ENCODE measurements at places on chromosomes 12 and 14.
A peak's percentile ranks its signal among the peaks of the same experiment; 100 is the strongest.

DNA sequence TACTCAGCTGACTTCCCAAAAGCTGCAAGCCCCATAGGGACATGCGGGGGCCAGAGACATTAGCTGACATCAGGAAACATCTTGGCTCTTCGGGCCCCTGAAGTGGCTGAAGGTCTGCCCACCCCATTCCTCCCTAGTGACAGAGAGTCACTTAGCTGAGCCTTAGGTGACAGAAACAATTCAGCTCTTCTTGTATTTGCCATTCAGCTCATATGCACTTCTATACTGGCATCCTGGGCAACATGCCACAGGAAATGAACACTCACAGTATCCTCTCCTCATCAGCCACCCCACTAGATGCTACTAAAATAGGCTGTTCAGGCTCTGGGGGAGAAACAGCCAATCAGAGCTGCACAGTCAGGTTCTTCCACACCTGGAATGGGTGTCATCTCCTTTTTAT lies 3.4 kb downstream of the DCTN2 start:
- DNase-seq, result peak; percentile 39

- no peak for DNase-seq
These were observed 35.6 kb downstream of the SCN8A start for GRCh38 chr12:51626629-51627028.

DNA sequence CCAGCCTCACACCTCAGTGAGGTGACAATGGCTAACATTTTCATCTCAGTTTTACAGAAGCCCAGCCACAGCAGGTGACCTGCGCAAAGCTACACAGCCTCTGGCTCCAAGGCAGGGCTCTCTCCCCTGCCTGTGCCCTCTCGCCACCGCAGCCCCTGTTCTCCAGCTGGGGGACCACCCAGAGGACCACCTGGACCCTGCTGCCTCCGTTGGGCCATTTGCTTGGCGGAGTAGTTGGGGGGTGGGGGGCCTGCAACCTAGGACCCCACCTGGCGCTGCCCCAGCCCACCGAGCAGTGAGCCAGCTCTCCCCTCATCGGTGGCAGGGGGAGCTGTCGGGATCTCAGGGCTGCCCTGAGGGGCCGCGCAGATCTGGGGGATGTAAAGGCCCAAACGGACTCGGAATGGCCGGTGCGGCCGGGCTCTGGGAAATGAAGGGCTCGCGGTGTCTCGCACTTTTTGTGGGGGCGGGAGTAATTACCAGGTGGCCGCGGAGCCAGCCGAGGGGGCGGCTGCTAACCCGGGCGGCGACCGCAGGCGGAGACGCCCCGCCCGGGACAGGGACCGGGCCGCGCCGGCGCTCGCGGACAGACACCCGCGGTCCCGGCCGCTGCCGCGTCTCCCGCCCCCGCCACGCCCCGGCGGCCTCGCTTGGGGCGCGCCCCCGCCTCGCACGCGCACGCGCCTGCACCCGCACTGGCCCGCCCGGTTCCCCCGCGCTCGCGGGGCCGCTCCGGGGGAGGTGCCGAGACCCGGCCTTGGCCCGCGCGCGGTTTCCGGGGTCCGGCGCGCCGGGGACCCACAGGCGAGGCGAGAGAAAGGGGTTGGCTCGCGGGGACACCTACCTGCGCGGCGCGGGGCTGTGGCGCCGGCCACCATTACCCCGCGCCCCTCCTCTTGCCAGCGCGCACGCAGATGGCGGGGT lies 8.6 kb upstream of the GPR68 start:
- no peak for DNase-seq

DNA sequence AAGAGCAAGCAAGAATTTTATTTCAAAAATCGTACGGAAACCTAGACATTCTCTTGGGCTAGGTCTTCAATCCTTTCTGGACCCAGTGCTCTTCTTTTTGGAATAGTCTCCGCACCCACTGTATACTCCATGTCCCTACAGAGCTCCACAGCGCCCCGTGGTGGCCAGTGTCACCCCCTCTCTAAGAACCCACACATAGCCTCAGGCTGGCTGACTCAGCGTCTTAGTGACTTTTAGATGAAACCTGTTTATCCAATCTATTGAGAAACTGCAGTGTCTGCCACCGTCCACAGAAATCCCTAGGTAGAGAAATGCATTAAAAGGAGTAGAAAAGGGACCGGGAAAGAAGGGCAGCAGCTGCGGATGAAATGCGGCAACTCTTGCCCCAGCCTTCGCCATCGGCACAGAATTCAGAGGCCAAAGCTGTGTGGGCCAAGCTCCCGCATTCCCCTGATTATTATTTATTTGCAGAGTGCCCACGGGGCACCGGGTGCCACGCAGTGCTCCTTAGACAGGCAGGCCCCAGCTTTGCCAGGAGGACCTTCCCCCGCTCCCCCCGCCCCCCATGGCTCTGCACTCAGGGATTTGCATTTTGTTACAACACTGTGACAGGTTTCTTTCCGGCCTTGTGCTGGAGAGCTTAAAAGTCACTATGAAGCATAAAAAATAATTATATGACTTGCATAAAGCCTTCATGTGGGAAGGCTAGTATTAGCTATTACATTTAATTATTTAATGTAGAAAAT lies 170.1 kb upstream of the FKBP4 start:
- DNase-seq, result no peak

GRCh38 chr12:42180990-42181596 lies 36.4 kb upstream of the GXYLT1 start:
- no peak for DNase-seq

- DNase-seq, result no peak
These were observed 146.2 kb upstream of the SLC38A2 start for GRCh38 chr12:46518729-46519128.

GRCh38 chr12:55654511-55655214 lies 18.0 kb downstream of the OR10P1 start:
- DNase-seq, result no peak

DNA sequence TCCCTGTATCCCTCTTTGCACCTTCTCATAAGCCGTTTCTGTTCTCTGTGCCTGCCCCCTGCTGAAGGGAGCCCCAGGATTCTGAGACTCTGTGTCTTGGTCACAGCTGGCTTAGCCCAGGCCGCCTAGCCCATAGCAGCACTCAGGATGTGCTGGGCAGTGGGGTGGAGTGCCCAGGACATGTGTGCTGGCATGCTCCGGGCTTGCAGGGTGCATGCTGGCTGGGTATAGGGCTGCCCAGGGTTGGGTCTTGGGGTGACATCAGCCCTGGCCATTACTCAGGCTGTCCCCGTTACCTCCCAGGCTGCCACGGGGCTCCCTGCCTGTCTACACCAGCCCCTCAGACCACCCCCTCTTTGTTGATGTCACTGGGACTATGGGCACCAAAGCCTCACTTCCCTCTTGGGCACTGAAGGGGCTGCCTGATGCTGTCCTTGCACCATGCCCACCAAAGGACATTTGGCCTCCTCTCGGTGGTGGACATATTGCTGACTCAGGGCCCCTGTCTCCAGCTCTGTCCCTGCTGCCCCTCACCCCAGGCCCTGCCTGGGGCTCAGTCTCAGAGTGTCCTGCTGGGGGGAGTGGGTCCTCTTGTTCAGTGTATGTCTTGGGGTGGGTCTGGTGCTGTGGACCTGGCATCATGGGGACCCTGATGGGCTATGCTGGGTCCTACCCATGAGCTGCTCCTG lies 2.4 kb downstream of the CEP170B start:
- no peak for DNase-seq

- no peak for DNase-seq
These were observed 255.3 kb downstream of the AEBP2 start for GRCh38 chr12:19694627-19695026.

GRCh38 chr12:120199595-120200306 lies 1.2 kb downstream of the RPLP0 start:
- no peak for DNase-seq

GRCh38 chr12:88645816-88646215 lies 65.5 kb upstream of the KITLG start:
- no peak for DNase-seq

- no peak for DNase-seq
These were observed 7.6 kb downstream of the NR4A1 start for GRCh38 chr12:52058631-52059361.

GRCh38 chr12:54272214-54272613 lies 7.7 kb downstream of the CBX5 start:
- no peak for DNase-seq

GRCh38 chr14:69937367-69938081 lies 58.3 kb downstream of the SMOC1 start:
- peak; percentile 17 for DNase-seq

DNA sequence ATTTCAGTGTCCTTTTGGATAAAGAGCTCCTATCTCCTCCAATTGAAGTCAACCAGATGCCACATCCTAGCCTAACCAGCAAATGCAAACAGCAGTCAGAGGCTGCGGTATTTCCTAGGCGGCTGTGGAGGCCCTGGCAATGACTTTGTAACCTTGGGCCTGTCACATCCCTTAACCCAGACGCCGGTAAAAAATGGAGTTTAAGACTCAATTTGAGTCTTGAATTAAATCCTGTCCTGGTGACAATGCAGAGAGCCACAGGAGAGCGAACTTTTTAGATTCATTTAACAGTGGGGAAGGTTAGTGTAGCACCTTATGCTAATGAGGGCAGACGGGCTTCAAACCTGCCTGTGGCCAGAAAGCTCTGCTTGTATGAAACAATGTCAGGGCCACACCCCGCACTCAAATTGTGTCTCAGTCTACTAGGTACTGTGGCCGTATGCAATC lies 1.3 kb downstream of the C12orf75 start:
- DNase-seq, result no peak

DNA sequence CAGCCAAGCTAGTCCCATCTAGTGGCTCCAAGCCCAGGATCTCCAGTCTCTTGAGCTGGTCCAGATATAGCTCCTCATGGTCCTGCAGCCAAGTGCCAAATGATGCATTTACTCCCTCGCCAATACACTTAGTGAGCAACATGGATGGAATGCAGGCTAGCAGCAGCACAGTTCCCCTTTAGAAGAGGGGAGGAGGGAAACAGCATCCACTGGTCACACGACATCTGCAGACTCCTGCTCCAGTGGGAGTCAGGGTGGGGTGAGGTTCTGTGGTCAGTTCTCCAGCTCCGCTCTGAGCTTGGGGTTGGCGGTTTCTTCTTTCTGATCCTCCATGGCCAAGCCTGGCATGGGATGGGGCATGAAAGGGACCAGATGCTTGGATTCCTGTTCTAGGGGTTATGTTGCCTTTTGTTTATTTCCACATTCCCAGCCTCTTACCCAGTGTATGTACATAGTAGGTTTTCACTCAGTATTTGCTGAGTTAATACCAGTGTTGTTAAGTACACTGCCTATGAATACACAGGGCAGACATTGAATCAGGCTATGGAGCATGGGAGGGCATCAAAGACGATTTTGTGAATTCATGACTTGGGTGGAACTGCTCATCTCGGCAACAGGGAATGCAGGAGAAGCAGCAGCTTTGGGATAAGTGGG lies 57.3 kb downstream of the GALNT16 start:
- DNase-seq, result no peak

GRCh38 chr14:21642683-21643082 lies 7.9 kb upstream of the OR10G2 start:
- no peak for DNase-seq
